Activated gamma-delta T cell treated with anti-CD3 and anti-CD28 coated beads, Interleukin-2, amount 50 U/mL, for 16 hours (primary cell): ENCODE measurements at places on chromosomes 4 and X.

- no peak for DNase-seq
Measured at GRCh38 chr4:10635091-10635490, 49.5 kb downstream of the CLNK start.

DNA sequence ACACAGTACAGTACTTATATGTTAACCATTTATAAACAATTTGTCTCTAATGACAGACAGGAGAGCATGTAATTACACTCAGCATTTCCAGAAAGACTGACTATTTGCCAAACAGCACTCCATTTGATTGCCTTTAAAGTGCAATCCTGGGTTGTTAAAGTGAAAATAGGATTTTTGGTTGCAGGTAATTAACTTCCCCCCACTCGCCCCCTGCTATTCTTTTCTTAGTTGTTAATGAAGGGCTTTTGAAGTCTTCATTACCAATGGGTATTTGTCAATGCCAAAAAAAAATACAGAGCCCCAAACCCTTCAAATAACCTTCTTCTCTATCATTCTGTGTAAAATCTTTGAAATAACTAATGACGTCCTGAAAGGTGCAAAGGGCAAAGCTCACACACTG lies 825.6 kb downstream of the STPG2 start:
- no peak for DNase-seq

DNA sequence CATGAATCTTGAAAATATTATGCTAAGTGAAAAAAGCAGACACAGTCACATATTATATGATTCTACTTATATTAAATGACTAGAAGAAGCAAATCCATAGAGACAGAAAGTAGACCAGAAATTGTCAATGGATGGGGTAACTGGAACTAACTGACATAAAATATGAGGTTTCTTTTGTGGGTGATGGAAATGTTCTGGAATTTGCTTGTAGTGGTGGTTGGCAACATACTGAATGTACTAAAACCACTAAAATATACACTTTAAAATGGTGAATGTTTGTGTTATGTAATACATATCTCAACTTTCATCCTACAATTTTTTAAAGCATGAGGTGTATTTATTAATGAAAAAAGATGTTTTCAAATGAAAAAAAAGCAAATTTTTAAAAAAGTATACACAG lies 14.7 kb downstream of the CNOT6L start:
- no peak for DNase-seq

- no peak for DNase-seq
Measured at GRCh38 chr4:164725066-164725465, 28.9 kb upstream of the SMIM31 start.
